ENCODE measurements at places on chromosomes 1 and 21.

- DNase-seq, result no peak
These were observed 20.3 kb upstream of the CA6 start for GRCh38 chr1:8925406-8925805.

DNA sequence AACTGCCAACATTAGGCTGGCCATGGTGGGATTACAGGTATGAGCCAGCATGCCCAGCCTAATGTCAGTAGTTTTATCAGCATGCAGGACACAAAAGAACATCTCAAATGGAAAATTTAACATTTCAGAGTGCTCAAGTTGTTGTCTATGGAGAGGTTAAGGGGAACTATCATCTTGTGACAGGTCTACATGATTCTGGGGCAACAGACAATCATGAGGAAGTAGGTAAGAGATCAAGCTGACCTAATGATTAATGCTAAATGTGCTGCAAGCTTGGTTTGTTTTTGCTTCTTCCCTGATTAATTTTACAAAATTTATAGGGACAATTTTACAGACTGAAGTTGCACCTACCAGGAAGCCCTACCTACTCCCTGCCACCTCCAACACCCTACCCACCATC, 36.6 kb downstream of the FMO4 start:
- no peak for DNase-seq

DNA sequence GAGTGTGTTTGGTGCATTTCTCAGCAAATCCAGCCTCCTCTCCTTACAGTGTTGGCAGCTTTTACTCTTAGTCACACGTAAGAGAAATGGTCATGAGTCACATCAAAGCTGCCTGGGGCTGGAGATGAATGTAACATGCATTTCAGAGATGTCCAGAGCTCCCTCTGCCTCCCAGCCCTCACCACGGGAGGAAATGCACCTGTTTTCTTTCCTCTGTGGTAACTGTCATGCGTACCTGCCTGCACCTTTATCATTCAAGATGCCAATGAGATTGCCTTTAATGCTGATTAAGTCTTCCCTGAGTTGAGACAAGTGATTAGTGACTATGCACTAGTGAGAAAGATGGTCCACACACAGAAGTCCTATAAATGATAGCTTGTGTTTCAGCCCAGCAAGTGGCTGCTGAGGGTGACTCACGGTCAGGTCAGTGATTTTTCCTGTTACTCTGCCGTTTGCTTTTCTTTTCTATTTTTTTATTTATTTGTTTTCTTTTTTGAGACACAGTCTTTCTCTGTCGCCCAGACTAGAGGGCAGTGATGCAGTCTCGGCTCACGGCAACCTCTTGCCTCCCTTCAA, 277.3 kb upstream of the FMN2 start:
- peak; percentile 52 for DNase-seq

DNA sequence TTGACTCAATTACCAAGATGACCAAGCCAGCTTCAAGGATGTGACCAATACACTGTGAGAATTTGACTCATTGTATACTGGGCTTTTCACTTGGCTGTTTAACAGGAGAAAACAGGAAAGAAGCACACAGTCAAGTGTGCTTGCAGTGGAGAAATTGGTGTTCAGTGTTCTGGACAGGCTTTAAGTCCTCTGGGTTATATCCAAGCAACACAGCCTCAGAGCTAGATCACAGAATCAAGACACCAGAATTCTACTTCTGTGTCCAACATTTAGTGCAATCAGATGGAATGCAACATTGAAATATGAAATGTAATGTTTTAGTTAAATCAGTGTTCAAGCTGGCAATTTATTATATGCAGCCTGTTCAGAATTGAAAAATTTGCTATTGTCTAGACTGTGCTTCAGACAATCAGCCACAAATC, 694.4 kb downstream of the LTN1 start:
- DNase-seq, result no peak

DNA sequence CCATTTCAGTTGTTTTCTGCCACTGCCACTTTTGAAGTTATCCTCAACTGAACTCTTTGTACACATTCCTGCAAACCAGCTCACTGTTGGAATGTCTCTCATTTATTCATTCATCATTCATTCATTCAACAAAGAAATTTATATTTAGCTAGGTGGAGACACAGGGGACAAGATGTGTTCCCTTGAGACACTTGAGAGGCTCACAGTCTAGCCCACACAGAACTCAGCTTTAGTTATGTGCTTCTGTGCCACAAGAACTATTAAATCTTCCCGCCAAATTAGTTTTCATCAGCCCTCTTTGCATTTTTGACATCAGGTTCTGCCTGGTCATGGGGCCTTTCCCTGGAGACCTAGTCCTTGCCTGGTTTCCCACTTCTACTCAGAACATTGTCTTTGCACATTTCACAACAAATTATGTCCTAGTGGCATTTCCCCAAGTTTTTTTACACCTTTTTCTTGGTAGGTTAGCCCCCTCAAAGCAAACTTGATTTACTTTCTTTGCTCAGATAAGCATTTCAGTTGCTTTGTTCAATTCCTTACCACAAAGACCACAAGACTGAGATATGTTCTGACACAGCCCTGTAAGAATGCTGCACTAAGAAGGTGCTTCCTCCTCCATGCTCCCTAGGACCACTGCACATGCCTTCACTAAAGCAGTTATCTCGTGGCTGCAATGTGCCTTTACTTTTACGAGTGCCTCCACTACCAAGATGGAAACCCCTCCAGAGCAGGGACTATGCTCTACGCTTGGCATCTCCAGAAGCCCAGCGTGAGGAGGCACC, 31.0 kb downstream of the ILDR2 start:
- no peak for DNase-seq

DNA sequence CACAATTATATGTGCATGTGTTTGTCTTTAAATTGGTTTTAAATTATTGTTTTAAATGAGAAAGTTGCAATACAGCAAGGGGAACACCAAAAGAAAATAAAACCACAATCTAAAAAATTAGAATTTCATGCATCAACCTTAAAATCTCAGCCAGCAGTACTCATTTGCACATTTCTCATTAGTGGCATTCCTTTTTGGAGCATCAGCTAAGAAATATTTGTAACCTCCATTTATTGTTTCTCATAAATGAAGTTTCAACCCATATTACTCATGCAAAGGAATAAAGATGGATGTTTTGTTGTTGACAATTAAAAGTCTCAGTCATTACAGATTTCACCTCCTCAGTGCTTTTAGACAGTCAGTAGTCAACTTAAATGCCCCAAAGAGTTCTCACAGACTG, 160.1 kb downstream of the TBX15 start:
- no peak for DNase-seq

DNA sequence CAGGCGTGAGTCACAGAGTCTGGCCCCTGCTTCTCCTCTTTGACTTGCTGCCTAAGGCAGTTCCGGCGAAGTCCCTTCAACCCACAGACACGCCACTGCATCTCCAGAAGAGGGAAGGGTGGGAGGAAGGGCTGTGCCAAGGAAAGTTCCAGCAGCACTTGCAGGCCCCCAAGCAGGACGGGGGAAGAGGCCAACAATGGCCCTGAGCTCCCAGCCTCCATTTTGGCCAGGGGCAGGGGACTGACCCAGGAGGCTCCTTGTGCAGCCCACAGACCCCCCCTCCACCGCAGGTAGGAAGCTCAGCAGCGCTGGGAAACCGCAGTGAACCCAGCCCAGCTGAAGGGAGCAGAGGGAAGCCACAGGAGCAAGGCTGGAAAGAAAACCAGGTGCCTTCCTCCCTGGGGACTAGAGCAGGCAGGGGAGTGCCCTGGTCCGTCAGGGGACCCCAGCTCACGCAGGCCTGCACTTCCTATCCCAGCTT, 35.4 kb downstream of the ACOT7 start:
- no peak for DNase-seq

DNA sequence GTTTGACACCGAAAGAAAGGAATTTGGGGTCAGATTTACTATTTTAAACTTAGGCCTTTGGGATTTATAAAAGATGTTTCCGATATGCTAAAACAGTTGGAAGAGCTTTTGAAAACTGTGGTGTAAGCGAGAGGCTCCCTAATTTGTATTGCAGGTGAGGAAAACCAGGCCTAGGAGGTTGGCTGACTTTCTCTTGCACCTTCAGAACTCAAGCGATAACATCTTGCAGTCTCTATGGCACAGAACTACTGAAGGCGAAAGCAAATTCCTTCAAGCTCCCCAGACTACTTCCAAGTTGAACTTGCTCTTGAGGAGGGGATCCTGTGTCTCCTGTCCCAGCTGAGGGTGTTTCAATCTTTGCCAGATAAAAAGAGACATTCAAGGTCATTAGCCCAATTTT, 685.7 kb downstream of the ADGRL2 start:
- no peak for DNase-seq

DNA sequence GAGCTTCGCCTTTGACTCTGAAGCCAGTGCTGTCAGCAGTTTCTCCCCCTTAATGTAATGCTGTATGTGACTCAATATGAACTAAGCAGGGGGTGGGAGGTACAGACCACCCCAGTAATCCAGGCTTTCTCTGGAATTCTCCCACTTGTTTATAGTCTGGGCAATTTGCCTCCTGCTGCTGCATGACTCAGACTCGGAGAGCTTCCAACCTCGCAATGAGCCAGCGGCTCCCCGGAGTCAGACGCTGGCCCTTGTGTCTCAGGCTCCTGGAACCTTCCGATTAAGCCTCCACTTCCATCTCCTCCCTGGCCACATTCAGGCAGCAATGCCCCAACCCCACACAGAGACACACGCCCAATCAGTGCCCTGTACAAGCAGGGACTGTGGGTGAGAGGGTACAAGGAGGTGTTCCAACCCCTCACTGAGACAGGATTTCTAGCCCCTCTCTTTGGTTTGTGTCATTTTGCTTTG, 471.7 kb upstream of the VAMP3 start:
- peak; percentile 95 for DNase-seq

- no peak for DNase-seq
These were observed 17.3 kb upstream of the TRIM67 start for GRCh38 chr1:231144416-231145193.

GRCh38 chr1:91850708-91851107, 35.2 kb downstream of the TGFBR3 start:
- no peak for DNase-seq

DNA sequence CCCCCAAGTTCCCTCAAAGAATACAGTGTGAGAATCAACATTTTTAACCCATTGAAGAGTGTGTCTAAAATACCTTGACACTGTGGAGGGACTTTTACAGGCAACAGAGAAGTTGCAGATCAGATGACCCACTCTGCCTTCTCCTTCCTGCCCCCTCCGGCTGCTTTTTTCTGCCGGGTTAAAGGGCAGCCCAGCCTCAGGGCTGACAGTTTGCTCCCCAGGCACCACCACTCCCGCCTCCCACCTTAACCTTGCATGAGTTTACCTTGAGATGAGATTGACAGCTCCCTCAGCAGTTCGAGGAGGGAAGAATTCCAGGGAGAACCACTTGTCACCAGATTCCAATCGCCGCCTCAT, 3.2 kb downstream of the MTHFR start:
- DNase-seq, result no peak

GRCh38 chr1:234592240-234592639, 17.7 kb downstream of the IRF2BP2 start:
- DNase-seq, result no peak

GRCh38 chr1:1921459-1921862, 2.4 kb upstream of the TMEM52 start:
- no peak for DNase-seq

- no peak for DNase-seq
These were observed 64.5 kb downstream of the KIF14 start for GRCh38 chr1:200556002-200556401.

- DNase-seq, result peak; percentile 81
These were observed 712 bp downstream of the RAB13 start for GRCh38 chr1:153985341-153985912.

- no peak for DNase-seq
These were observed 103.9 kb downstream of the ZBTB18 start for GRCh38 chr1:244154872-244155531.

GRCh38 chr1:8127171-8127641, 101.1 kb upstream of the ERRFI1 start:
- no peak for DNase-seq

- no peak for DNase-seq
These were observed 62.1 kb upstream of the PDE9A start for GRCh38 chr21:42591170-42591869.

DNA sequence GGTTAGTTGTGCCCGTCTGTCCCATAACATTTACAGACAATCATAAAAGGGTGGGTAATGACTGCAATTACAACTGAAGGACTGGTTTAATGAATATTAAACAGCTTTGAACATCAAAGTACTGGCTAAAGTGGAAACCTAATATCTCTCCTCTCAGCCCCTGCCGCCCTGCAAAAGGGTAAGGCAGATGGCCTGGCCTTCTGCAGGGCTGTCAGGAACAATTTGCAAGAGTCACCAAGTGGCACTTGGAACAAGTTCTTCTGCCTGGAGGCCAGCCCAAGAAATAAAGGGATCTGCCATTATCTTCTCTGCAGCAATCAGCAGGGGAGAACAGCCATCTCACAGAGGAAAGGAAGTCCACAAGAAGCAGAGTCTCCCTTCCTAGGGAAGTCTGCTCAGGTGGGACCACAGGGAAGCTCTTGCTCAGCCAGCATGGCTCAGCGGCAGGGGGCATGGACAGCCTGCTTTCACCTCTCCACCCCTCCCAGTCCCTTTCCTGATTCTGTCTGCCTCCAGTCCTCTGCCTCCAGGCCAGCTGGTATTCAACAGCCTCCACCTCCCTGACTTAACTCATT, 96.1 kb downstream of the TRABD2B start:
- DNase-seq, result no peak

GRCh38 chr1:45172005-45172404, 34.4 kb downstream of the ZSWIM5 start:
- DNase-seq, result no peak

- DNase-seq, result no peak
These were observed 133.3 kb upstream of the SYT6 start for GRCh38 chr1:114286960-114287359.

GRCh38 chr1:239987103-239987745, 104.5 kb upstream of the FMN2 start:
- DNase-seq, result peak; percentile 37

DNA sequence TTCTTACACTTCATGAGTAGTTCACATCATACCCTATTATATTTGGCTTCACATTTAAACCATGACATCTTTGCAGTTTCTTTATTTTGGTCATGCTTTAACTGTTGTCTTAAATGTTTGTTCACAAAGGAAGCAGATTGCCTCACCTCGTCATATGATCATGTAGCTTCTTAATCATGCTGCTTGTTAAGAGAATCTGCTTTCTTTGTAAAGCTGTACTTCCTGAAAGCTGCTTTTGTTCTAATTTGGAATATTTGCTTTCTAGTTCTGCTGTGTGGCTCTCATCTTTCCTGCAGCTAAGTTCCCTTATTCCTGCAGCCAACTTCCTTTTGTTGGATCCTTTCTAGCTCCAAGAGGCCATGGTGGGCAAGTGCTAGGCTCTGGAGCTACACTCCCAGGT, 62.9 kb upstream of the SIM2 start:
- DNase-seq, result no peak

DNA sequence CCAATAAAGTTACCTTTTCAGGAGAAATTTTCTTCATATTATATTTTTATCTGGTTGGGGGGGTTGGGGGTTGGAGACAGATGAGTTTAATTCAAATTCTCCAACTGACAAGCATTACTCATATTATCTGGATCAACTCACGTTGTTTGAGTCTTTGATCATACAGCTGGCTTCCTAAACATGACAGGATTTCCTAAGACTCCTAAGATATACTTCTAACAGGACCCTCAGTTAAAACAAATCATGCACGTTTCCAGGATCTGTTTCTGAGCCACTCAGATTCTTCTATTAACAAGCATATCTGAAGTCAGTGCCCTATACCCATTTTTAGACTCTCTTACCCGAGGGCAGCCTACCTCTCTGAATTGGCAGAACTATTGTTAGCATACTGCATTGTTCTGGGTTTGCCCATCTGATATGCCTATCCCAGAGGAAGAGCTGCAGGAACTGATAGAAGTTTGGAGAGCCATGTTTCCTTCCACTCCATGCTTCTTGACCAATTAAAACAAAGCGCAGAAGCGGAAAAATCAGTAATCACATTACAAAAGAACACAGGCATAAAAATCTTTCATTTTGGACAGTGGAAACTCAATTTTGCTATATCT, 653.9 kb downstream of the LTN1 start:
- no peak for DNase-seq
